ENCODE measurements at places on chromosomes 1 and 21. TPM values are rescaled to one million over a fixed set of nuclear protein-coding genes. Genes with fewer than 3 reads are reported as not detected.

- DNase-seq: no peak
Observed at GRCh38 chr1:76227621-76228020, 153.1 kb downstream of the ST6GALNAC3 start.

Gene LAPTM5
- total RNA-seq: 0.14 TPM

- no peak for DNase-seq
Observed at GRCh38 chr1:87077959-87078639, 163.7 kb downstream of the HS2ST1 start.

GRCh38 chr21:45921917-45922316 lies 59.7 kb upstream of the COL6A1 start:
- DNase-seq: no peak

Gene ZNF683
- total RNA-seq: not detected

DNA sequence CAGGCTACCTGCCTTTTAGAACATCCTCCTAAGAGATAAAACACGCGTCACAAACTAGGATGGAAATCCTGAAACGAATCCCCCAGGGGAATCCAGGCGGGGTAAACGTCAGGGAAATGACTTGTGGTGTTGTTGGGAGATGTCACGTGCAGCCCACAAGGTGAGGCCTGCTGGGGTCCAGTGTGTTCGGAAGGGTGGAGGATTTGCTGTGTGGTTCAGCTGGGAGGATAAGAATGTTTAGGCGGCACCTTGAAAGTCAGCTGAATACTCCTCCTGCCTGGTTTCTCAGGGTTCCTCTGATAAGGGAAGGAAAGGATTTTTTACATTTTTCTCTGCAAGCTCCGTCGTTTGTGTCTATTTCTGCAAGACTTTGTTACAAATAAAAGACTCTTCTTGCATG lies 74.7 kb upstream of the EFHD2 start:
- no peak for DNase-seq

GRCh38 chr1:58724483-58724882 lies 24.6 kb upstream of the MYSM1 start:
- DNase-seq: no peak

Gene NEK2
- 32.1 TPM for total RNA-seq

Gene C1orf122
- total RNA-seq: 41.0 TPM

Gene TRIM45
- total RNA-seq: 4.0 TPM

Gene CAMK2N1
- 55.0 TPM for total RNA-seq

- no peak for DNase-seq
Observed at GRCh38 chr1:235933017-235933765, 66.5 kb upstream of the LYST start.

Gene CYP2J2
- 0.29 TPM for total RNA-seq

- no peak for DNase-seq
Observed at GRCh38 chr1:46550751-46551231, 656 bp downstream of the KNCN start.

GRCh38 chr1:60066001-60066400 lies 7.6 kb downstream of the C1orf87 start:
- no peak for DNase-seq

DNA sequence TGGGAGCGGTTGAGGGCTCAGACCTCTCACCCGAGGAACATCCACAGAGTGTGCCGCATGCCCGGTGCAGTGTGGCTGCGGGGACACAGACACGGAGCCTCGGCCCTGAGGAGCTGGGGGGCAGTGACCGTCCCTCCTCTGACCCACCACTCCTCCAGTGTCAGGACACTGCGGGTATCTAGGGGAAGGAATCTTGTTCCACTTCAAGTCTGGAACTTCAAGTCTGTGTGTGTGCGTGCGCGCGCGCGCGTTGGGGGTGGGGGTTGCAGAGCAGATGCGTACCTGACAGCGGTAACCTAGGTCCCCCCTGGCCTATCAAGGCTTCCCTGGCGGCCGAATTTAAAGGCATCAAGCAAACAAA lies 17.3 kb downstream of the PCSK9 start:
- peak; percentile 17 for DNase-seq

Gene PTPN14
- total RNA-seq: 103 TPM

Gene SLFNL1
- 0.09 TPM for total RNA-seq

DNA sequence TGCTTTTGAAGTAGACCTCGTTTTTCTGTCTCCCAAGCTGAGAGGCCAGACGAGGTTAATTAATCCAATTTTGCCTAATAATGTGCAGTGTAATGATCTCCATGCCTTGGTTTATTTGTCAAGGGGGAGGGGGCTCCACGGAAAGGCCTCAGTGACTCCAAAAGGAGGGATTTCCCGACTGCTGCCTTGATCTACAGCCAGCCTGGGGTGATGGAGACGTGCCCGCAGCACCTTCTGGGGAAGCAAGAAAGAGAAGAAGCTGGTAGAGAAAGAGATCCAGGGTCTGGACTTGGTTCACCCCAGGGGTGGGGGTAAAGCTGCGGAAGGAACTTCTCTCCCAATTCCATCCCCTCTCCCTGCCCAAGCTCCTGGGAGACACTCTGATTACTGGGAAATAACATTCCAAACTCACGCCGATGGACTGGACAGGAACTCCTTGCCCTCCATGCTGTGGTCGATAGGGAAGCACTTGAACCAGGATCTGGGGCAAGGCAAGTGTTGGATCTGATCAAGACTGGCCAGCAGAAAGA lies 44.1 kb upstream of the SIM2 start:
- no peak for DNase-seq

Gene NCAM2
- not detected for total RNA-seq

- DNase-seq: peak; percentile 4
Observed at GRCh38 chr21:29297483-29298347, 1.0 kb upstream of the BACH1 start.

Gene KCNT2
- not detected for total RNA-seq

GRCh38 chr1:4977701-4978100 lies 323.3 kb downstream of the AJAP1 start:
- DNase-seq: no peak

DNA sequence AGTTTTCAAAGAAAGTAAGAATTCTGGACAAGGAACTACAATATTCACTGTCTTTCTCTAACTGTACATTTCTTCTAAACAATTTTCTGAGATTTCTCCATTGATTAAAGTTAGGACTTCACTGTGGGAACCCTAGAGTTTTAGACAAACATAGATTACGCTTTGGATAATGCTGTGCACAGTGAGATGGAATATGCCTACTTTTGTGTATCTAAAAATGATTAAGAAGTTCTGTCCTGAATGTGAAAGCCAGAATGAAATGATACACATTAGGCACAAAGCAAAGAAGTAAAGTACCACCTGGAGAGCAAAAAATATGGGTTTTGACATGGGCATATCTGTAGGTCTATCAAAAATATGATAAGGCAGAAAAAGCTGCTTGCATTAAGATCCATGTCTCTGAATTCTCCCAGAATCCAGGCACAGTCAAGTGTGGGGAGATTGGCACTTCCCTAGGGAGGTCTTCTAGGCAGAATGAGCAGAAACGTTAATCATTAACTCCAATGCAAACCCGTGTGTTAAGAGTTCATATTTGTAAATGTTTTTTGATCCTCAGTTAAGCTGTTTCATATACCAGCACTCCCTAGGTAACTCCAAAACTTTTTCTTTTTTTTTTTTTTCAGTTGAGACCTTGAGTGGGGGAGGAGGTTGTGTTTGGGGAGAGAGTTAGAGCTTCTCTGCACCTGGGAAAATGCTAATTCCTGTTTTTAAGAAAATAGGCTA lies 467.1 kb downstream of the LMO4 start:
- DNase-seq: peak; percentile 55

- no peak for DNase-seq
Observed at GRCh38 chr1:71311376-71311775, 230.5 kb upstream of the ZRANB2 start.

DNA sequence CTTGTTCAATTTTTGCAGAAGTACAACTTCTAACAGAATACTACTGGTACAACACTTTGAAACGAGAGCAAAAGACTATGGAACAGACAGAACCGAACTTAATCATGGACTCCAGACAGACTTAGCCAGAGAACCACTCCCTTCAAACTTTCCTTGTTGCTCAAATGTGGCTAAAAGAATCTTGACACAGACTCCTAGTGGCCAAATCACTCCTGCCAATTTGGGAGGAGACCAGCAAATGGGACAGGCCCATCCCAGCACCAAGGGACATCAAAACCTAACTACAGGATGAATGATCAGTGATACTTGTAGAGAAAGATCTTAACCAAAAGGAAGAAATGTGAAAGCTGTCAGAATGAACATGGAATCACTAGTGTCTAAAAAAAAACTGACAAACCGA lies 154.0 kb downstream of the MATN1 start:
- DNase-seq: no peak

Gene RPE65
- not detected for total RNA-seq

DNA sequence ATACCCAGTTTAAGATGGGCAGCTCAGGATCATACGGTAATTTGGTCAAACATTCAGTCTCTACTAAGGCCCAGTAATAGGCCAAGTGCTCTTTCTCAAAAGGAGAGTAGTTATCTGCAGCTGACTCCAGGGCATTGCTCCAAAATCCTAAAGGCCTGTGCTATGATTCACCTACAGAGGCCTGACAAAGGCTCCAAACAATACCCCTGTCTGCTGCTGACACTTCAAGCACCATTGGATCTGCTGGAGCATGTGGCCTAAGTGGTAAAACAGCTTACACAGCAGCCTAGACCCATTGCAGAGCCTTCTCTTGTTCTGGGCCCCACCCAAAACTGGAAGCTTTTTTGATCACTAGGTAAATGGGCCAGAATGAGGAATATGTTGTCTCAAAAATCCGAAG lies 22.8 kb downstream of the SLAMF7 start:
- no peak for DNase-seq

- no peak for DNase-seq
Observed at GRCh38 chr1:53330819-53331218, 2.9 kb upstream of the LRP8 start.

GRCh38 chr1:186325239-186325638 lies 49.8 kb downstream of the TPR start:
- DNase-seq: no peak

Gene MTARC1
- 93.0 TPM for total RNA-seq

DNA sequence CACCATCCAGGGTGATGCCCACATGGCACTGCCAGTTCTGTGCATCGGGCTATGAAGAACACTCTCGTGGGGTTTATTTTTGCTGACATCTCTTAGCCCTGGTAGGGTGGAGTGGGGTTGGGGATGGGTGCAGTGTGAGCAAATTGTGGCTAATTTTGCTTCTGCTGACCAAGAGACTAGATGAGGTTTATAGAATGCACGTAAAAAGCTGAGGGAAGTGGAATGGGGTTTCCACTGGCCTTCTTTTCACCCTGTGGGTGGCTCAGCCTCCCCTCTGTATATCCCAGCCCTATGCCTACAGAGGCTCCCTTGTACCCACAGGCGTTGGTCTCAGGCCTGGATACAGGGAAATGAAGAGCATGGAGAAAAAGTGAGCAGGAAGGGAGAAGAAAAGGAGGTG lies 44.1 kb upstream of the RAB4A start:
- no peak for DNase-seq

Gene HJV
- not detected for total RNA-seq

GRCh38 chr1:212178851-212179250 lies 106.4 kb upstream of the PPP2R5A start:
- no peak for DNase-seq

GRCh38 chr1:229792012-229792975 lies 166.2 kb downstream of the URB2 start:
- no peak for DNase-seq

DNA sequence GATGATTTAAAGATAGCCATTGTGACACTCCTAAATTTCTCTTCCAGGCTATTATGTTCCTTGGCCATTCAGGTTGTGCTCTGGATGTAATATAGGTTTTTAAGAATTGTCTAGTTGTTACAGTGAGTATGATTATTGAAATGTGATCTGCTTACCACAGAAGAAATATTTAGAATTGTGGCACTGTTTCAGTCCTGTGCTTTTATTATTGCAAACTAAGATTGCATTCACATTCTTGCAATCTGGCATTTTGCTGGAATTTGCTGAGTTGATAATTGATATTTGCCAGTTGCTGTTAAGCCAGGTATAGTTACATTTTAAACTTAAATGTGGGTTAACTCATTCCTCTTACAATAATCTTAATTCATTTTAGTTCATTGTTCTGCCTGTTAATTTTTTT lies 22.3 kb downstream of the EXO1 start:
- DNase-seq: no peak

- DNase-seq: no peak
Observed at GRCh38 chr1:17190010-17190995, 14.6 kb upstream of the PADI1 start.

Gene OR2W3
- total RNA-seq: not detected

- DNase-seq: no peak
Observed at GRCh38 chr1:239879321-239880170, 212.1 kb upstream of the FMN2 start.

- DNase-seq: no peak
Observed at GRCh38 chr1:217585577-217585976, 45.3 kb downstream of the GPATCH2 start.

- DNase-seq: no peak
Observed at GRCh38 chr1:33357099-33357498, 36.2 kb upstream of the A3GALT2 start.

Gene RIPK4
- 25.4 TPM for total RNA-seq

DNA sequence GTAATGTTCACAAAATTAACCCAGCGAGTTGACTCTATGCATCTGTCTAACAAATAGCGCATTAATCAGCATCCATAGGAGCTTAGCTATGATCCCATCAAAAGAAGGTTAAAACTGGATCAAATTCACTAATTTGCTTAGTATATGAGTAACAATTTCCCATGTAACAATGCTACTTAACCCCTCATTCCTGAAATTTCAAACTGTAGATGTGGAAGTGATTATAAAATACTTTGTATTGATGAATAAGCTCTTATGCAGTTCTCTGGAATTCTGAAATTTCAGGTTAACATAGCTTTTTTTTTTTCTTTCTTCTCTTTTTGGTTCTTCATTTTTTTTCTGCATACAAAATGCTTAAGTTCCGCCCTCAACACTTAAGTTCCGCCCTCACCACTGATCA lies 1272.7 kb downstream of the KCNT2 start:
- no peak for DNase-seq

DNA sequence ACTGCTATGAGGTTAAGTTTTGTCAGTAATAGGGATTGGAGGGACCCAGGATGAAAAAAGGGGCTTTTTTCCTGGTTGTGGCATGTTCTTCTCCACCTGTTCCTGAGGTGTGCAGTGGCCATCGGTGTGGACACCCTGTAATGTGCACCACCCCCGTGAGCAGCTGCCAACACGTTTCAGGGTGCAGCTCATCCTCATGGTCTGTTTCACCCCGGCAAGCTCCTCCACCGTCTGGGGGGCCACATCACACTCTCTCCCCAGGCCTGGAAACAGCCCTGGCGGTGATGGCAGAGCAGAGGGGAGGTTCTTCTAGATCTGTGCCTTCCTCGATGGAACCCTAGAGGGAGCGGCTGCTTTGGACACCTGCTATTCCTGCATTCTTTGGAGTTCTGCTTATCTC lies 435.4 kb downstream of the MATN1 start:
- DNase-seq: no peak

Gene HTR1D
- total RNA-seq: 7.7 TPM

Gene TNFRSF9
- 0.91 TPM for total RNA-seq

Gene NPPB
- total RNA-seq: 43.4 TPM

Data from Caco-2 (cell line).